ENCODE measurements at places on chromosomes 16 and 17. TPM values are rescaled to one million over a fixed set of nuclear protein-coding genes. Genes with fewer than 3 reads are reported as not detected.

The CIITA gene
- 36.7 TPM for total RNA-seq

The KRTAP4-1 gene
- total RNA-seq: not detected

GRCh38 chr16:59880611-59881010 is 1146.5 kb upstream of the GOT2 start:
- no peaks in the 10 kb centered on the region for H3K36me3 ChIP-seq
- no peaks in the 10 kb centered on the region for H3K4me1 ChIP-seq
- no peak overlapping the region for H3K4me3 ChIP-seq

- H3K4me1 ChIP-seq: no peaks in the 10 kb centered on the region
- H3K27ac ChIP-seq: no peak overlapping the region
- no peaks in the 10 kb centered on the region for H3K36me3 ChIP-seq
- H3K27me3 ChIP-seq: no peaks in the 10 kb centered on the region
- DNase-seq: no peak
- H3K4me3 ChIP-seq: no peak overlapping the region
Measured at GRCh38 chr17:55833306-55833705, 82.5 kb downstream of the PCTP start.

The KRT33B gene
- not detected for total RNA-seq

- no peak overlapping the region for H3K4me3 ChIP-seq
- no peak overlapping the region for H3K27ac ChIP-seq
- H3K36me3 ChIP-seq: no peaks in the 10 kb centered on the region
- no peaks in the 10 kb centered on the region for H3K27me3 ChIP-seq
Measured at GRCh38 chr17:197352-197751, 15.9 kb upstream of the DOC2B start.

- H3K4me1 ChIP-seq: no peaks in the 10 kb centered on the region
- no peaks in the 10 kb centered on the region for H3K36me3 ChIP-seq
- H3K27me3 ChIP-seq: peaks cover 12% of the 10 kb centered on the region
- no peak for DNase-seq
- H3K4me3 ChIP-seq: no peak overlapping the region
Measured at GRCh38 chr17:50840311-50840851, 5.0 kb downstream of the WFIKKN2 start.

The TPSD1 gene
- total RNA-seq: 0.30 TPM

DNA sequence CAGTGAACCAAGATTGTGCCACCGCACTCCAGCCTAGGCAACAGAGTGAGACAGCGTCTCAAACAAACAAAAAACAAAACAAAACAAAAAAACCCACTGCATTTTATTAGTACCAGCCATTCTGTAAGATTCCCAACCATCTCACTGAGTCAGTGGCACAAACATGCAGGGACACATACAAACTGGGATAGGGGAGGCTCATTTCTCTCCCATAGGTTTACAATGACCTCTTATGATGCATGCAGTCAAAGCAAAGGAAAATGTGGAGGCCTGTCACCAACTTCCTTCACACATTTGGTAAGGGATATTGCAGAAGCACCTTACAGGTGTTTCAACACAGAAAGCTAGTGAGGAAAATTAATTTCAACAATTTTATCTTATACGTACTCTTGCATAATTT is 12.4 kb upstream of the STRADA start:
- H3K4me3 ChIP-seq: no peak overlapping the region
- H3K4me1 ChIP-seq: peaks cover 9% of the 10 kb centered on the region
- no peak for DNase-seq
- H3K36me3 ChIP-seq: peaks cover 51% of the 10 kb centered on the region
- H3K27me3 ChIP-seq: no peaks in the 10 kb centered on the region

DNA sequence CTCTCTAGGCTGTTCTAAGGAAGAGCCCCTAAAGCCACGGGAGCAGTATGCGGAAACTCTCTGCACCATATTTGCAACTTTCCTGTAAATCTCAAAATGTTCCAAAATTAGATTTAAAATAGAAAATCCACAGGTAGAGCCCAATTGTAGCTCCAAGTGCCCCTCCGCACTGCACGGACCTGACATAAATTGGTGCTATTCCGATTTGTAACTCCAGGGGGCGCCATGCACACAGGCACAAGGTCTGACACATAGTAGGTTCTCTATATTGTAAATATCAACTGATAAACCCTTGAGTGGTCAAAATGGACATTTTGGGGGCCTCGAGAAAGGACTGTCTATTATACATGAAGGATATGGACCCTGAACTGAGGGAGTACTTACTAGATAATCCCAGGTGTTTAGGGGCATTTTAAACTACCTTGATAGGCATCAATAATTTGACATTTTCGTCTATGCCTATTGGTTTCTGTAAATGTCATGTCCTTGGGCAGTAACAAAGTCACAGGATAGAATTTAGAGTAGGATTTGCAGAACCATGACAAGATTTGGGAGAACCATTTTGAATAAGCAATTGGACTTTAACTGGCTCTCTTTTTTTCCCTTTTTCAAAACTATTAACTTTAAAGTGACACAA is 36.6 kb upstream of the TMEM132E start:
- peak; percentile 32 for DNase-seq
- H3K27ac ChIP-seq: no peak overlapping the region
- peaks cover 2% of the 10 kb centered on the region for H3K27me3 ChIP-seq
- no peaks in the 10 kb centered on the region for H3K36me3 ChIP-seq

The C17orf50 gene
- total RNA-seq: not detected

The HYDIN gene
- not detected for total RNA-seq

The NDUFAF8 gene
- total RNA-seq: 60.8 TPM

GRCh38 chr17:75601057-75601987 is 13.7 kb downstream of the MYO15B start:
- H3K27me3 ChIP-seq: no peaks in the 10 kb centered on the region
- no peak overlapping the region for H3K27ac ChIP-seq
- H3K36me3 ChIP-seq: no peaks in the 10 kb centered on the region

The STAT3 gene
- 225 TPM for total RNA-seq

The CNTD1 gene
- total RNA-seq: not detected

DNA sequence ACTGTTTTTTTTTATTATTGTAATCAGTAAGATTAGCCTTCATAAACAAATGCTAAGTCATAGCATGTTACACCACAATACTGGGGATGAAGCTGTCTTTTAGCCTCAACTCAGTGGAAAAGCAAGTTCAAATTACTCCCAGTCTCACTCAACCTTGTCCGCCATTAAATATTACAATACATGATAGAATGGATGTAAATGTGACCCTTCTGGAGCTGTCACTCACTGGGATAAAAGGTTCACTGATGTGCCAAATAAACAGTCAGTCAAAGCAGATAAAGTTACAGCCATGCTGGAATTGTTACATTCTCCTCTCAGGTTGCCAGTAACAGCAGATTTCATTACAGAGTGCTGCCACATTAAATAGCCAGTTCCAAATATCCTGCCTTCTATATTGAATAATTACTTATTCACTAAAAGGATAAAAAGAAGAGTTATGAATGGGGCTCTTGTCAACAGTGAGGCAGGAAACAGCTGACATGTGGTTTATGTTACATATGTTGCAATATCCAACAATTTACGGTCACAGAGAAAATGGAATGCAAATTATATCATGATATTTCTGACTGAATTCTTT is 53.4 kb downstream of the BRIP1 start:
- no peak overlapping the region for H3K4me3 ChIP-seq
- H3K27ac ChIP-seq: no peak overlapping the region
- no peaks in the 10 kb centered on the region for H3K27me3 ChIP-seq
- H3K4me1 ChIP-seq: no peaks in the 10 kb centered on the region
- DNase-seq: no peak

DNA sequence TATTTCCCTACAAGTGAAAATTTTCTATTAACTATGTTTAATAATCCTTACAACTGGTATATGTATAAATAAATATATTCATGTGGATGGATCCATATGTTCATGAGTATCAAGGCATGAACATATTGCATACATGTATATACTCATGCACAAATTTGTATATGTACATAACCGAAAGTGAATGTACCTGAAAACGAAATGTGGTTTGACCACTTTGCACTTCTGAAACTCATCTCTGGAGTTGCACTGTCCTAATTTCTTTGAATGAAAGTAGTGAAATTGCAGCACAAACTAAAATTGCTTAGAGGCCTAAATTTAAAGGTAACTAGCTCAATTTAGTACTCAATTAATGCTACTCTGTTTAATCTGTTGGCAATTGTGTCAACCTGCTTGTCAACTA is 27.4 kb upstream of the GNAO1 start:
- no peaks in the 10 kb centered on the region for H3K4me1 ChIP-seq
- H3K36me3 ChIP-seq: no peaks in the 10 kb centered on the region
- no peak overlapping the region for H3K27ac ChIP-seq
- DNase-seq: no peak
- no peak overlapping the region for H3K4me3 ChIP-seq

- no peaks in the 10 kb centered on the region for H3K4me1 ChIP-seq
- no peak overlapping the region for H3K27ac ChIP-seq
- no peak for DNase-seq
- H3K36me3 ChIP-seq: no peaks in the 10 kb centered on the region
Measured at GRCh38 chr17:46977750-46978488, 1.1 kb downstream of the RPRML start.

DNA sequence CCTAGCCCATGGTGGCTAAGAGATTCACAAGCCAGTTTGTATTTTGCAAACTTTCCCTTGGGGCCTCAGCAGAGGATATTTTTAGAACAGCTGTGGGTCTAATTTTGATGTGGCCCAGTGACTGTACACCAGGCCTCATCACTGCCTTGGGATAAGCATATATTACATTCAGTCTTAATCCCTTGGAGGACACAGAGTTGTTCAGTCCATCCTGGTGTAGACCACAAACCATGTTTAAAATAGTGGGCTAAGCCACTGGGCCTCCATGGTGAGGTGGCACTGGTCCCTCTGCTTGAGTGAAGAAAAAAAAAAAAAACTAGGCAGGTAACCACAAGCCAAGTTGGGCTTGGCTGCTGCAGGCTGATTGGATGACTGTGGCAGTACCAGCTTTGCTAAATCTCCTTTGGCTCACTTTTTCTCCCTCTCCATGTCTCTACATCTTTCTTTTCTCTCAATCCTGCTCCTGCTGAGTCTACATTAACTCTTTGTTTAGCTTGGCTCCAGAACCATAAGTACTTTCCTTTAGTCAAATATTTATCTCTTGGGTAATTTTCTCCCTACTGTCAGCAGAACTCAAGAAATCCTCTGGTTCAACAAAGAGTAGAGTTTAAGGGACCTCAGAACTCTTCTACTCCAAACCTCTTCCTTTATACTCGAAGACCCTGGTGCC is 120.0 kb upstream of the TBX2 start:
- no peaks in the 10 kb centered on the region for H3K4me1 ChIP-seq
- no peak for DNase-seq
- no peaks in the 10 kb centered on the region for H3K27me3 ChIP-seq
- H3K36me3 ChIP-seq: peaks cover 2% of the 10 kb centered on the region
- H3K27ac ChIP-seq: no peak overlapping the region

GRCh38 chr16:8675183-8676159 is 1.1 kb downstream of the ABAT start:
- H3K4me3 ChIP-seq: peak overlapping the region; percentile 89
- peaks cover 12% of the 10 kb centered on the region for H3K4me1 ChIP-seq
- peak; percentile 9 for DNase-seq
- H3K27ac ChIP-seq: no peak overlapping the region
- H3K36me3 ChIP-seq: no peaks in the 10 kb centered on the region
- peaks cover 3% of the 10 kb centered on the region for H3K27me3 ChIP-seq

DNA sequence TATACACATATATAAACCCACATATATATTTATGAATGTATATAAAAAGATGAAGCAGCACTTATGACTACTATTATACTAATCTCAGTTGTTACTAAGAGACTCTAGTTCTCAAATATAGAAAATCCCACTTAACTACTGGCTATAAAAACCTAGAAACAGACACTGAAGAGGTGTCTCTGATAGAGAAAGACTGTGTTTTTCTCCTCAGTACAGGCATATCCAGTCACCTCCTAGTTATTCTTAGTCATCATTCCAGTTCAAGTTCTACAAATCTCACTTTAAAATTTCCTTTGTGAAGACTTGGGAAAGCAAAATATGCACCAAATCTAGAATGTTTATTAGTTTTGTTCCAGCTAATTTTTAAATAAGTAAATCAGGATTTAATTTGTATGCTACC is 93.9 kb downstream of the STH start:
- H3K4me1 ChIP-seq: no peaks in the 10 kb centered on the region
- peaks cover 30% of the 10 kb centered on the region for H3K36me3 ChIP-seq
- H3K4me3 ChIP-seq: no peak overlapping the region
- no peak for DNase-seq
- no peaks in the 10 kb centered on the region for H3K27me3 ChIP-seq

GRCh38 chr17:63489291-63489690 is 12.4 kb downstream of the ACE start:
- no peak overlapping the region for H3K27ac ChIP-seq
- DNase-seq: no peak
- H3K4me1 ChIP-seq: no peaks in the 10 kb centered on the region

DNA sequence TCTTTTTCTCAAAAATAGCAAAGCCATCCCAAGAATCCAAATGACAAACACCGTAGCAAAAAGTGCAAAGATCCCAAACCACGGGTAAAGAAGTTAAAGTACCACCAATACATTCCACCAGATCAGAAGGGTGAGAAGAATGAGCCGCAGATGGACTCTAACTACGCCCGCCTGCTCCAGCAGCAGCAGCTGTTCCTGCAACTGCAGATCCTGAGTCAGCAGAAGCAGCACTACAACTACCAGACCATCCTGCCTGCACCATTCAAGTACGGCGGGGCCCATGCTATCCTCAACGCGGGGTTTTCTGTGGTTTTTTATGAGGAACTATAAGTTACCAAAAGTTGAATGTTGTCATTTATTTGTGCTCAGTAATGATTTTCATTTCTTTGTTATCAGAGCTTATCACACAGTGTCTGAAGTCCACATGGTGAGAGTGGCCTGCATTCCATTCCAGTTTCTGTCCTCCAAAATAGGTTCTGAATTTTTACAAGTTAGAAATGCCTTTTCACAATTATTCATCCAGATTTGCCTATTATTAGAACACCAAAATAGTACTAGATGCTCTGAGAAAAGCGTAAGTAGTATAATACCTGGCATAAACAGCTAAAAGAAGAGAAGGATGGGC is 169.2 kb downstream of the MRTFB start:
- no peak overlapping the region for H3K4me3 ChIP-seq
- H3K27me3 ChIP-seq: no peaks in the 10 kb centered on the region
- H3K4me1 ChIP-seq: no peaks in the 10 kb centered on the region
- H3K27ac ChIP-seq: no peak overlapping the region
- H3K36me3 ChIP-seq: peaks cover 17% of the 10 kb centered on the region

DNA sequence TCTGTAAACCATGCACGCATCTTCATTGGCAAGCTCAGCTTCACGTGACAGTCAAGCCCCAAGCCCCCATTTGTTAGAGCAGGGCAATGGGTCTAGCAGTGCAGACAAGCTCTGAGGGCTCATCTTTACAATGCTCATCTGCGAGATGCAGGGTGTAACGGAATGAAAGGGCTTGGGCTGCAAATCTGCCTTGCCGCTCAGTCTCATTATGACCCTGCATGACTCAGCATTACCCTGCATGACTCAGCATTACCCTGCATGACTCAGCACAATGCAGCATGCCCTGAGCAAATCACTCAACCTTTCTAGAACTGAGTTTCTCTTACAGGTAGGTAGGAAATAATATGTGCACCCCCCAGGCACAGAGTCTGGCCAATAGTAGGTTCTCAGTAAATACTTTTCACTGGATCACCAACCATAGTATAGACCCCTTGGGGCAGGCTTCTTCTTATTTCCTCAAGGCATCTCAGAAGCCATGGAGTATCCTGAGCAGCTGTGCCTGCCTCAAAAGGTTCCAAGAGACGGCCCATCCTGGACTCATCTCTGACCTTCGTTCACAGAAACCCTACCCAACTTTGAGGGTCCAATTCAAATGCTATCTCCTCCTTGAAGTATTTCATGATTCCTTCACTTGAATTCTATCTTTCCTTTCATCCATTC is 391.3 kb upstream of the CDH5 start:
- H3K36me3 ChIP-seq: no peaks in the 10 kb centered on the region
- no peak for DNase-seq
- no peaks in the 10 kb centered on the region for H3K4me1 ChIP-seq
- H3K27me3 ChIP-seq: no peaks in the 10 kb centered on the region
